ENCODE measurements at places on chromosomes 4 and X.

DNA sequence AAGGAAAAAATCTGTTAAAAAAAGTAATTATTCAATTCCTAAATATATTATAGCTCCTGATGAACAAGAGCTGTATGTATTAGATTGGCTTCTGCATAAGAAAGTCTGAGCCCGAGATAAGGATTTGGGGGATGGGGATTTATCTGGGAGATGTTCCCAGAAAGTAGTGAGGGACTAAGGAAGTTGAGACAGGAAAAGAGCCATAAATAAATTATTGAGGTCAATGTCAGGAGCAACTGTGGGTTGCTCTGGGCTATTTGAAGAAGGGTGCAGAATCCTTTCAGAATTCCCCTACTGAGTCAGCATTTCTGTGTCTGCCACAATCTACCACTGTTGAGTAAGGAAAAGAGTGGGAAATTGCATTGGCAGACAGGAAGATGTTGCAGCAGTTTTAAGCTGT, 3.1 kb upstream of the TDO2 start:
- no peak for DNase-seq

GRCh38 chr4:158808399-158808798, 39.6 kb downstream of the FNIP2 start:
- DNase-seq = no peak

- DNase-seq = no peak
Measured at GRCh38 chr4:137609718-137610430, 77.6 kb upstream of the PCDH18 start.

DNA sequence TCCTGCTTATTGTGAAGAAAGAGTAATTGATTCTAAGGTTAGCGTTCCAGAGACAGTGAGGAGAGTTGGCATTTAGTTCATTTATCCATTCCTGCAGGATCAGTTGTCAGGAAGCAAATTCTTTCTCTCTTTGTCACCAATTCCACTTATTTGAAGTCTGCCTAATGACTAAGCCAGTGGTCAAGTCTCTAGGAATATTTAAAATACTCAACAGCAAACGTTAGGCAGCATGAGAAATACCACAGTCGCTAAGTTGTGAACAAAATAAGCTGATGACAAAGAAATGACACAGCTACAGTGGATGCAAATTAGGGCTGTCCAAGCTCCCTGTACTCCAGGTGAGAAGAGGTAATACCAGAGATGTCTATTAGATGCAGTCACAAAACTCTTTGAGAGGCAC, 6.6 kb upstream of the MAGEB17 start:
- peak; percentile 95 for DNase-seq

GRCh38 chrX:56600987-56601386, 37.6 kb downstream of the UBQLN2 start:
- DNase-seq = no peak

DNA sequence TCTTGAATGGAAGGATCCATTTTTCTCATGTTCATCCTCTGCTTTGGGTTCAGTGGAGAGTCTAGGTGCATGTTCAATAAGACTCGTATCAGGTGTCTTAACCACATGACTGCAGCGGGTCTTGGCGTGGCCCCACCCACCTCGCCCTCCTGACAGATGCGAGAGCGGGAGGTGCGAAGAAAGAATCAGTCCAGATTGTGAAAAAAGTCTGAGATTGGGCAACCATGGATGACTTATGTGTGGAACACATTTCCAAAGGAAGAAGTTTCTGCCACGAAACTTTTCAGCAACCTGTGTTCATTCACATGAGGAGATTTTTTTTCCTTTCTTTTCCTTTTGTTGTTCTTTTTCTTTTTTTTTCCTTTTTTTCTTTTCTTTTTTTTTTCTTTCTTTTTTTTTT, 66.8 kb downstream of the NSD2 start:
- DNase-seq = no peak

DNA sequence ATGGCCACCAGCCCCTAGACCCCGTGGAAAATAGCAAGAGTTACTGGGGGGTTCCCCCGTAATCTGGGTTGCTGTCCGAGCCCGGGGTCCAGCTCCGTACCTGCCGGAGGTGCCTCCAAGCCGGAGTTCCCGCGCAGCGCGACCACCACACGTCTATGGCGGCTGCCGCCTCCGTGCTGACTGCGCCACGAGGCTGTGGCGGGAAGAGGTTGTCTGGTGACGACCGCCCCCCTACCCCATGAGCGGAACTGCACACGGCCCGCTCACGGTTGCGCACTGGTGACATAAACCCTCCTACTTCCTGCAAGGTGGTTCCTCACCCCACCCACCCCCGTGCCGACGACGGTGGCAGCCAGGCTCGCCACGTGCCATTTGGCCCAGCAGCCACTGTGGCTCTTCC, at the start of gene PNMA5:
Gene PNMA5, minus strand, starts transcription at position 184 of the 400 bp plus-strand sequence. CDS start 2,518 bp downstream, outside the sequence.
- no peak for DNase-seq

GRCh38 chr4:162565730-162566129, 401.9 kb upstream of the FSTL5 start:
- no peak for DNase-seq

Data from RKO (cell line).